ENCODE measurements at places on chromosomes 7 and 10. TPM values are rescaled to one million over a fixed set of nuclear protein-coding genes. Genes with fewer than 3 reads are reported as not detected.

Gene ZP3
- total RNA-seq, result not detected

GRCh38 chr7:11830582-11831155 lies 1.3 kb downstream of the THSD7A start:
- DNase-seq, result no peak
- H3K36me3 ChIP-seq, result no peaks in the 10 kb centered on the region
- peak overlapping the region; percentile 72 for H3K27ac ChIP-seq
- H3K27me3 ChIP-seq, result no peaks in the 10 kb centered on the region
- peak overlapping the region; percentile 30 for H3K4me3 ChIP-seq

GRCh38 chr10:107299606-107300005 lies 135.1 kb upstream of the SORCS1 start:
- H3K27me3 ChIP-seq, result no peaks in the 10 kb centered on the region
- no peak overlapping the region for H3K4me3 ChIP-seq
- H3K27ac ChIP-seq, result no peak overlapping the region
- DNase-seq, result no peak
- H3K4me1 ChIP-seq, result no peaks in the 10 kb centered on the region
- no peaks in the 10 kb centered on the region for H3K36me3 ChIP-seq

GRCh38 chr7:43077732-43078391 lies 34.6 kb upstream of the HECW1 start:
- no peak overlapping the region for H3K4me3 ChIP-seq
- H3K27me3 ChIP-seq, result peaks cover 12% of the 10 kb centered on the region
- no peaks in the 10 kb centered on the region for H3K4me1 ChIP-seq
- no peaks in the 10 kb centered on the region for H3K36me3 ChIP-seq

DNA sequence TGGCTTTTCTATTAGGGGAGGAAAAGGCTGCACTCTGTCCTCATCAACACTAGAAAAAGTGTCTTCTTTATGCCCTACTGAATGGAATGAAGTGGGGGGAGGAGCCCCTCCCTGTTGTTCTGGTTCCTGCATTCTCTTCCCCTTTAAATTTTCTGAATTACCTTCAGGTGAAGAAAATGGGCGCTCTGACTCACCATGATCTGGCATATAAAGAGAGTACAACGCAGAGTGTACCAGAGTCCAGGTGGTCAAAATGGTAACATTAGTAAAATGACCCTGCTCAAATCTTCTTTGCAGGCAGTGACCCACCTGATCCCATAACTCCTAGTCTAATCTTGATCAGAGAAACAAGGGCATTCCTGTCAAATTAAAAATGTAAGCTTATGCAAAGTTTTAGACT lies 80.7 kb downstream of the THSD7A start:
- H3K36me3 ChIP-seq, result no peaks in the 10 kb centered on the region
- no peak overlapping the region for H3K27ac ChIP-seq
- no peak overlapping the region for H3K4me3 ChIP-seq
- no peaks in the 10 kb centered on the region for H3K27me3 ChIP-seq
- DNase-seq, result no peak
- no peaks in the 10 kb centered on the region for H3K4me1 ChIP-seq

DNA sequence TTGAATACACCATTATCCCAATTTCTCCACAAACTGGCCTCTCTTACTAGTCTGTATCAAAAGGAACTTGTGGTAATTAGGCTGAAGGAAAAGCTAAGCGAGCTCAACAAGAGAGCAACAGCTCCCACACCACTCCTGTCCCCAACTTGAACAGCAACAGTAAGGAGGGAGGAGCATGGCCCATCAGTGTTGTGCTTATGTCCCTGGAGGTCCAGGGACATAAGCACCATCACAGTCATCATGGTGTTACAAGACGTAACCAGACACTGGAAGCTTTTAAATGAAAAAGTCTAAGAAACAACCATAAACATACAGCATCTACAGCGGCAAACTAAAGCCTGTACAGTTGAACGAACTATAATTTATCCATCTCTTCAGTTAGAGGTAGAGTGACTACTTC lies 989 bp downstream of the ERLIN1 start:
- H3K27ac ChIP-seq, result no peak overlapping the region
- no peaks in the 10 kb centered on the region for H3K27me3 ChIP-seq
- peaks cover 22% of the 10 kb centered on the region for H3K4me1 ChIP-seq
- peak overlapping the region; percentile 46 for H3K4me3 ChIP-seq
- H3K36me3 ChIP-seq, result peaks cover 53% of the 10 kb centered on the region

GRCh38 chr7:81527651-81528050 lies 242.2 kb downstream of the HGF start:
- H3K4me3 ChIP-seq, result no peak overlapping the region
- H3K27me3 ChIP-seq, result no peaks in the 10 kb centered on the region
- no peaks in the 10 kb centered on the region for H3K36me3 ChIP-seq
- DNase-seq, result no peak
- no peaks in the 10 kb centered on the region for H3K4me1 ChIP-seq

GRCh38 chr7:65230231-65230630 lies 143.4 kb upstream of the ZNF92 start:
- no peak overlapping the region for H3K27ac ChIP-seq
- DNase-seq, result no peak

Measured in heart right ventricle (tissue), 16 donors.